Substantia nigra (tissue), 51 donors: ENCODE measurements at places on chromosomes 5 and 9.

- DNase-seq = no peak
Measured at GRCh38 chr5:112174959-112175594, 244.0 kb downstream of the EPB41L4A start.

DNA sequence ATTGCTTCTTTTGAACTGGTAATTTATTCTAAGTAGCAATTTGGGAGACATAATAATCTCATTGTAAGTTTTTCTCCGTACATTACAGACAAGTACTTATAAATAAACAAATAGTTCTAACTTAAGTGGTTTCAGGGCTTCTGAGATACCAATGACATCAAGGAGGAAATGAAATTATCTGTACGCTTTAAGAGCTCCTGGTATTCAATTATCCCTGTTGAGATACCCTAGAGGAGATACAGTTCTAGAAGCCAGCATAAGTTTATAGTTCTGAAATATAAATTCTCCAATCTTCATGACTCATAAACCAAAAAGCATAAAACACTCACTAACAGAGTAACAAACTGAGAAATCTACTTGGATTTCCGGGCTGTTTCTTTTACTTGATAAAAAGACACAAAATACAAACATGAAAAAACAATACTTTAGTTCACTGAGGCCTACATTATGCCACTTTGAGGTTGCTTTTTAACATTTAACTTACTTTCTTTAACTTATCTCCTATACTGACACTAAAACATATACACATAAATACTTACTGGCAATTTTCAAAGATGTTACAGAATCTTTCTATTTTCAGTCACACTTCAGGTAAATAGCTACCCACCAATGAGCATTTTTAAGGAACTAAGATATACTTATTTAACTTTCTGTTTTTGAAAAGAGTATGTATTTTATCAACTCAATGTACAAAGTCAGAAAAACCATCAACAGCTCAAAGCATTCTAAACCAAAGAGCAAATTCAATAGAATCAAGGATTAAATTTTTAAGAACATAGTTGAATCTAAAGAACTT lies 7.5 kb downstream of the DCTN4 start:
- DNase-seq = no peak

DNA sequence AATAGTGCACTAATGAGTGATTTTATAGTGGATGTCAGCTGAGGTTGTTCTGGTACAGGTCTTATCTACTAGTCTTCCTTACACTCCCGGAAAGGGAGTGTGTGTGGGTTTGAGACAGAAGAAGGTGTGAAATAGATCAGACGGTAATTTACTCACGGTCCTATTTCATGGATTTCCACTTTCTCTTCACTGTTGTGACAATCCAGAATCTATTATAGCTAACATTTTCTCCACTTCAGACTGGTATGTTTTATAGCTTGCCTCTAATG lies 7.0 kb upstream of the C9 start:
- DNase-seq = no peak

DNA sequence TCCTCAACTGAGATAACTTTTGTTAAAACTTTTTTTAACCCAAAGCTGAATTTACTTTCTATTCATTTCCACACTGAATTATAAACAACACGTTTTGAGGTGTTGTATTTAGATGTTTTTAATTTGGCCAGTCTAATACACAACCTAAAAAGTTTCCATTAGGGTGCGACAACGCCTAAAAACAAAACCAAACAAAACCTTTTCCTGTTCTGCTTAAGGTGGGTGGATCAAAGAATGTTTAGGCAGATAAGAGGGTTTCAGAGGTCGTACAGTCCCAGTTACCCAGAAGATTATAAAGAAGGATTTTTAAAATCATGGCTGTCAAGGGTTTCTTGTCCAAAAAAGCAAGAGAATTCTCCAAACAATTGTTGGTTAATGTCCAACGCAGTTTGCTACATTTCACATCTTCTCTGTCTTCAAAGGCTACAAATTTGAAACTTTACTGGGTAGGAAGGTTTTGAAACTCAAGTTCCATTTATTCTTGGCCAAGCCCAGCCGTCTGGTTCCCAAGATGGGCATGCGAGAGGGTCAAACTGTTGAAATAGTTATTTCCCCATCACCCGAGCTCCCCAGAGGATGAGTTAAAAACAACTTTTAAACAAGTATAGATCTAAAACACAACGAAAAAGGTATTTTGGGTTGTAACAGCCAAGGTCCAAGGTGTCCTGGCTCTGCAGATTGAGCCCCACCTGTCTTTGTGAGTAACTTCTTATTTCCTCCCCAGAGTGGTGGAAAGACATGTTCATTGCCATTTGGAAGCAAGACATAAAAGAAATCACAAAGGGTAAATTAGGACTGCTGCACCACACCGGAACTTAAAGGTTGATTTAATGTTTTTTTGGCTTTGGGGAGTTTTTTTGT lies 122.8 kb upstream of the MAP3K1 start:
- no peak for DNase-seq

DNA sequence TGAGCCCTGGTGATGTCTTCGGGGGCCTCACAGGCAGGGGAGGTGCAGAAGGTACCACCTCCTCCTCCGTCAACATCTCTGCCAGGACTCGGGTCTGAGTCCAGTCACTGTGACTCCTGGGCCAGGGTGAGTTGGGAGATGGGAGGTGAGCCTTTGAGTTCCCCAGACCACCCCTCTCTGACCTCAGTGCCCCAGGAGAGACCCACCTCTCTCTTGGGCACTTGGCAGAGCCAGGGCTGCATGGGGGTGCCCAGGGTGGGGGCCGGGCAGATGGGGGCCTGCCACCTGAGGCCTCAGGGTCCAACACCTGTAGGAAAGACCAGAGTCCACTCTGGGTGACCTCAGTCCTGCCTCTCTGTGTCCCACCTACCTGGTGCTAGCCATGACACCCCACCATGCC lies 6.8 kb downstream of the KIF12 start:
- no peak for DNase-seq

DNA sequence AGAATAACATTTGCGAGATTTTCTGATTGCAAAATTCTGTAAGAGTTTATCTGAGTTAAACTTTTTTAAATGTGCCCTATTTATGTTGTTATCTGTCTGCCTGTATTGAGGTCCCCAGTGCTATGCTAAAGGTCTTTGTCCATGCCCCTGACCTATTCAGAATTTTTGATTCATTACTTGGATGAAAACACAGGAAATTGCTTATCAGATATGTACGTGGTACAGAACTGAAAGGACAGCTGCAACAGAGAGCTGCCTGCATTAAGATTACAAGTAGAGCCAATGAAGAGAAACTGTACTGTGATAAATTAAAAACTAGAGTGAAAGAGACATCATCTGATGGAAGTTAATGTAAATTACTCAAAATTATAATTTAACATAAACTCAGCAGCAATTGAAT lies 408.8 kb downstream of the ADGRV1 start:
- no peak for DNase-seq

- DNase-seq = no peak
Measured at GRCh38 chr5:124844371-124844920, 98.0 kb upstream of the ZNF608 start.

- DNase-seq = no peak
Measured at GRCh38 chr9:127720031-127720864, 4.4 kb downstream of the TTC16 start.

GRCh38 chr9:28887188-28887884 lies 1314.1 kb upstream of the C9orf72 start:
- no peak for DNase-seq

- DNase-seq = no peak
Measured at GRCh38 chr9:78021697-78022096, 9.9 kb downstream of the GNAQ start.

DNA sequence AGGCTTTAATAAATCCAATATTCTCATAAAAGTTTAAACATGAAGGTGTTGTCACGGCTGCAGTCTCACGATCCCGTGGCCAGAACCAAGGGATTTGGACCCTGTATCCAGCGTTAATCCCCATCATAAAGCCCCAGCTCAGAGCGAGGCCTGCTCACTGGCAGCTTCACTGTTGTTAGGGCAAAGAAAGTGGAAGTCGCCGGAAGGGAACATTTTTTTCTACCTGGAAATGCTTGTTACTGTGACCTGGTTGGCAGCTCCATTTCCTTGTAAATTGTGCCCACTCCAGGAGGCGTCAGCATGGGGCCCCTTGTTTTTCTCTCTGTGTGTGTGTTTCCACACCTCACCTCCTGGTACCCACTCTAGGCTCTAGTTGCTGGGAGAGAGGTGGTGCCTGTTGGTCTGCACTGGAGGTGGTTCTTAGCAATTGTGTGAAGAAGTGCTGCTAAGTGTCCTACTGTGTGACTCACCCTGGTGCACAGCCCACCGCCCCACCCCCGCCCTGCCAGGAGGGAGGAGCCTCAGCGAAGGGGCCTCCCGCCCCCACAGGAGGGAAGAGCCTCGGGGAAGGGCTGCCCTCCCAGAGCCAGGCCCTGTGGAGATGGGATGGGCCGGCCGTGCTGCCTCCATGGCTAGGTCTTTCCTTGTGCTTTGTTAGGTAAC lies 105.1 kb downstream of the EHMT1 start:
- no peak for DNase-seq

DNA sequence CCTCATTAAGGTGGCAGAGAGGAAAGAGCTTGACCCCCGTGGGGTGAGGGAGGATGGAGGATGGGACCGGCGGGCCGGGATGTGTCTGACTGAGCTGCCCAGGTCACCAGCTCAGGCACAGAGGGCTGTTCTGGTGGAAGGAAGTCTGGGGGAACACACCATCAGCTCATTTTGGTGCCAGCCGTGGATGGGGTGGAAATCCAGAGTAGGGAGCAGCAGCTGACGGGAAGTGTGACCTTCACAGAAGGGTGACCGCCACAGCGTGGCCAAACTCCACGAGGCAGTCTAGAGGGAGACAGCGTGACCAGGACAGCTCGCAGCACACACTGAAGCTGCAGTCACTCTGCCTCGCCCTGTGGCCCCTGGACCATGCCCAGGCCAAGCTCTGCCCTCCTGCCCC lies 45.3 kb upstream of the PHYKPL start:
- no peak for DNase-seq

DNA sequence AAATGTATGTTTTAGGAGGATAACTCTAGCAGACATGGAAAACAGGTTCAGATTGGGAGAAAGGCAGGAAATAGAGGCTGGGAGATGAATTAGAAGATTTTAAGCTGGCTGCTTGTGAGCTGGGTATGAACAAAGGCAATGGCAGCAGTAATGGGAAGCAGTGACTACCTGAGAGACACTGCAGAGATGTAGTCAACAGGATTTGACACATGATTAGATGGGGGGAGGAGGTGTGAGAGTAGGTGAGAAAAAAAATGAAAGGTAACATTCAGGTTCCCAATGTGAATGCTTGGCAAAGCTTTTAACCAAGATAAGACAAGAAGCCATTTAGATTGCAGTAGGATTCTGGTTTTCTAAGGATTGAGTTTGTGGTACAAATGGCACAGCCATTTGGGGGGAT lies 22.8 kb upstream of the IFNE start:
- DNase-seq = no peak

DNA sequence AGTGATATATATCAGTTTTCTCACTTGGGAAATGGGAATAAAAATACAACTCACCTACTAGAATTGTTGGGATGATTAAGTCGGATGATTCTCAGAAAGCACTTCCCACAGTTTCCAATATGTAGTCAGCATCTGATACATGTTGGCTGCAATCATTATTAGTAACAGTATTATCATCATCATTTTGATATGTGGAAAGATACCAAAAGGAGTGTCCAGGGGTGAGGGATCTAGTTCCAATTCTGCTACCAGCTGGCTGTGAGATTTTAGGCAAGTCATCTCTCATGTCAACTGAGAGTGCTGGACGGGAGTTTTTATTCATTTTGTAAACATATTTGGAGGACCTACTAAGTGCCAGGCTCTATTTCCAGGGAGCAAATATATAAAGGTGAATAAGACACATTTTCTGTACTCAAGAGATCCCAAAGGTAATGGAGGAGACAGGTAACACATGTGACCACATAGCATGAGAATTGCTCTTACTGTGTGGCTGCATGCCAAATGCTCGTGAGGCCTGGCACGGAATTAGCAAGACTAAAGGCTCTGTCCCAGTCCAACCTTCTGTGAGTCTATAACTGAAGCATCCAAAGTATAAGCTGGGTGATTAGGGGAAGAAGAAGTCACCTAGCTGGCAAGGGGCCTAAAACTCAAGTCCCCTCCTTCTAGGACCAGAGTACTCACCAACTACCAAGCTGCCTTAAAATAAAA lies 83.0 kb downstream of the GRIA1 start:
- DNase-seq = no peak

DNA sequence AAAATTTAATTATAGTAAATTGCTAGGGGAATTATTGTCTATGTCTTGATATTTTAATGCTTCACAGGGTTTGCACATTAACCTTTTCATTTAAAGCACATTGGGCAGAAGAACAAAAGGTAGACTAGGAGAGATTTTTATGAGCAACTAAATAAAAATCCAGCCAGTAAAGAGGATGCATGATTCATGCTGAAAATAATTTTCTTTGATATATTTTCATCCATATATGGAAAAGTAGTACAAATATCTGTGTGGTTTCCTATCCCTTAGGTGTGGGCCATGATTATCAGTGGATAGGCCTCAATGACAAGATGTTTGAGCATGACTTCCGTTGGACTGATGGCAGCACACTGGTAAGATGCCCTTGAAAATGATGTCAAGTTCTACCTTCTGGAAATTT lies 83.1 kb downstream of the VCAN start:
- DNase-seq = no peak

- peak; percentile 73 for DNase-seq
Measured at GRCh38 chr9:129610473-129611306, 10.2 kb downstream of the C9orf50 start.

GRCh38 chr9:87606841-87607521 lies 109.3 kb downstream of the DAPK1 start:
- DNase-seq = no peak

- DNase-seq = no peak
Measured at GRCh38 chr5:34886392-34887119, 28.7 kb downstream of the RAD1 start.

GRCh38 chr5:160480652-160481051 lies 59.0 kb downstream of the PTTG1 start:
- DNase-seq = no peak

DNA sequence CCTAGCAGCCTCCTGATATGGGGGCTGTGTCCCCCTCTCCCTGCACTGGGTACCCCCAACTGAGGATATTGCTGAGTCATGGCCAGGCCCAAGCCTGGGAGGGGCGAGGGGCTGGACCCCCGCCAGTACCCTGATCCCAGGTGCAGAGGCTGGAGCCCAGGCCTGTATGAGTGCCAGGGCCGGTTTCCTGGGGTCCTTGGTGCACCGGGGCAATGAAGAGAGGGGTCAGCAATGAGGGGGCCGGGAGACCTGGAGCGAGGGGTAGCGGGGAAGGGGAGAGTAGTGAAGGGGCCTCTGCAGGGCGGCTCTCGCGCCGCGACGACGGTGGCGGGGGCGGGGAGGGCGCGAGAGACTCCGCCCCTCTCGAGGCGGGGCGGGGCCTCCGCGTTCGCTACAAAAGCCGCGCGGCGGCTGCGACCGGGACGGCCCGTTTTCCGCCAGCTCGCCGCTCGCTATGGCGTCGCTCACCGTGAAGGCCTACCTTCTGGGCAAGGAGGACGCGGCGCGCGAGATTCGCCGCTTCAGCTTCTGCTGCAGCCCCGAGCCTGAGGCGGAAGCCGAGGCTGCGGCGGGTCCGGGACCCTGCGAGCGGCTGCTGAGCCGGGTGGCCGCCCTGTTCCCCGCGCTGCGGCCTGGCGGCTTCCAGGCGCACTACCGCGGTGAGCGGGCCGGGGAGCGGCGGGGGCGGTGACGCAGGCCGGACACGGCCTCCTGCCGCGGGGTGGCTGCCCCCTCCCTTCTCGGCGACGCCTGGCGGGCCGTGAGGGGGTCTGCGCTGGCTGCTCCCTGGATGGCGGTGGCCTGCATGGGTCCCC lies at the start of gene SQSTM1:
TSS of gene SQSTM1 (plus strand) at position 423 of the 815 bp plus-strand sequence. CDS start at position 455, 32 bp downstream.
- DNase-seq = peak; percentile 90
